ENCODE measurements at places on chromosomes 2 and 18.

GRCh38 chr2:162874412-162874811, 35.8 kb upstream of the KCNH7 start:
- no peak for DNase-seq

GRCh38 chr2:26727641-26728561, 35.4 kb downstream of the KCNK3 start:
- DNase-seq, result peak; percentile 3

- no peak for DNase-seq
These were observed 231.3 kb downstream of the BCL2 start for GRCh38 chr18:63088262-63088661.

DNA sequence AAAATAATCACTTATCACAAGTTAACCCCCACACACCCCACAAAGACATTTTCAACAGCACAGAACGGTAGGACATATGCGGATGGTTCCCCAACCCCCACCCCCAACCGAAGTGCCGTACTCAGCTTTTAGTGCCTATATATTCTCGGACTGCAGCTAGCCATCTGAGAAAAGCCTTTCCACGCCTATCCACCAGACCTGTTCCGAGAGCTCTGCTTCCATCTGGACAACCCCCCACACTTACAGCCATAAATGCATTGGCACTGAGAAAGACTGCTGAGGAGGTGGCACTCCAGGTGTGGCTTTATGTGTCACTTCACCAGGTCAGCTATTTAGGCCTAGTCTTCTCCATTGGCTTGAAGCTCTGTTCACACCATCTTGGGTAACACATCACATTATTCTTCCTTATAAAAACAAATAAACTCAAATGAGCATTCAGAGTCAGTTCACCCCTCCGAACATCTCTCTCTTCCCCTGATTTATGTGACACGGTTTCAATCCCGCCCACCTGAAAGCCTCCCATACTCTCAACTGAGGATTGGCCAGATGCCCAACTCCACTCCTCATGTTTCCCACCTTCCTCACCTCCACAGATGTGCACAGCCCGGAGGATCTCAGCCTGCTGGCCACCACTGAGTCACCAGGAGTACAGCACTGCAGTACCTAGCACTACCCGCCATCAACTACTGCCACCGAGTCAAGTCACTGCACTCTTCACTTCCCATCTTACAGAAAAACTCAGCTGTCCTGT, 127.4 kb downstream of the CACNB4 start:
- DNase-seq, result no peak

GRCh38 chr2:236670235-236670620, 100.6 kb downstream of the ACKR3 start:
- no peak for DNase-seq

DNA sequence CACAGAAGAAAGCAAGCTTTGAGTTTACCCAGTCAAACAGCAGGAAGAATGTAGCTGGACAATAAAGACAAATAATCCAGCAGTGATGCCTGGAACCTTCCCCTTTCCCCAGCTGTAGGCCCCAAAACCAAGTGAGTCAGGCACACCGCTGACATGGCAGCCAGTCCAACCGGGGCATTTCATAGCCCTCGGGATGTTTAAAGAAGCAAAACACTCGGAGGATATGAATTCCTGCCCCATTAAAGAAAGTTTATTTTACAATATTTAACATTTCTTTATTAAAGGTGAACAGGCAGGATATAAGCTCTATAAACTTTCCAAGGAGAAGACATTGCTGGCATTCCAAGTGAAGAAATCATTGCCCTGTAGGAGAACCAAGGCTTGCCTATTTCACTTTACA, 507.6 kb upstream of the TNP1 start:
- DNase-seq, result no peak

- no peak for DNase-seq
These were observed 35.1 kb downstream of the ADI1 start for GRCh38 chr2:3483986-3484960.

DNA sequence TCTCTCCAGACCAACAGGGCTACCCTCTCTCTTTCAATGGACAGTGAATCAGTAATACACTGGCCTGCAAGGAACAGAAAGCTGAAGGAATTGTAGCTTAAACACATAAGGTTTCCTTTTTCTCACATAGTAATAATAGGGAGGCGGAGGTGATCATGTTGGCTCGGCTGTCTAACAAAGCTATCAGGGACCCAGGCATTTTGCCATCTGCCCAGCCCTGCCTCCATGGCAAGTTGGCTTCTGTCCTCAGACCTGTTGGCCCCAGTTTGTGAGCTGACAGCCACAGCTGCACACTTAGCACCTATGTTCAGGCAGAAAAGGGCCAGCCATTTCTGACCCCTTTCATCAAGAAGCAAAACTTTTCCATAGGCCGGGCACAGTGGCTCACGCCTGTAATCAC, 2.0 kb upstream of the CHRNG start:
- DNase-seq, result no peak
